Sigmoid colon (tissue), 7 donors: ENCODE measurements at places on chromosomes 12 and 14. TPM values are rescaled to one million over a fixed set of nuclear protein-coding genes. Genes with fewer than 3 reads are reported as not detected.

DNA sequence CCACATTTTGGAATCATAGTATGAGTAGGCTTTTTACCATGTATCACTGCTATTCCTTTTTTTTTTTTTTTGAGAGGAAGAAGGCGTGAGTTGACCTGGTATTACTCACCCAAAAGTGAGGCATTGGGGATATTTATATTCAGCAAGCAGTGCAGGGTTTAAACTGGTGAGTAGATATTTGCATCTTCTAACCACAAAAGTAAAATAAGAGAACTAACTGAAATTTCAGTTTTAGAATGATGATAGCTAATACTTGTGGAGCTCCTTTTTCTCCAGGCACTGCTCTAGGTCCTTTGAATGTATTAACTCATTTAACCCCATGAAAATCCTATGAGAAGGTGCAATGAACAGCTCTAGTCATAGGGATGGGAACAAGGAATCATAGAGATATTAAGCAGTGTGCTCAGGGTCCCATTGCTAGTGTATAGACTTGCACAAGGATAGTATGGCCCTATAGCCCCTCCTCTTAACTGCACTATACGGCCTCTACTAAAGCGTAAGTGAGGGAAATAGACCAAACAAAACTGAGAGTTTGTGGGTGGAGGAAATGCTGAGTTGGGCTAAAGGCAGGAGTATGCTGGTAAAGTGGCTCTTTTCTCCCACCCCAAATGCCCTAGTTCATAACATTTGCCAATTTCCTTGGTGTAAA lies 104.3 kb upstream of the MAX start:
- no peak for DNase-seq

DNA sequence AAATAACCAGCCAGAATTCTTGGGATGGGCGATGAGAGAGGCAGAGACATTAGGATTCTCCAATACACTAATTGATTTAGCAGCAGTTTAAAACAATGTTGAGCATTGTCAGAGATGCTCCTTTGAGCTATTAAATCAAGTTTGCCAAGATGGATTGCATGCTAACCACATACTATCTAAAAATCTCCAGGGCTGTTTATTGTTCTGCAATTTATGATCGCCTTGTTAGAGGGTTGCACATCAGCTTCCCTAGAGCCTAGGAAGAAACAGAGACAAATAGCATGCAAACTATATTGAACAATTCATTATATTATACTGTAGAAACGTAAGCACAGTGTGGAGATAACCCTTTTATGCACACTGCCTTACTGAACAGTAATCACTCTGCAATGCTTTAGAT lies 599.9 kb downstream of the SOX5 start:
- no peak for DNase-seq

- no peak for DNase-seq
Measured at GRCh38 chr14:100717386-100717785, 9.3 kb upstream of the DLK1 start.

Gene KRT77
- 0.01 TPM for polyA plus RNA-seq

DNA sequence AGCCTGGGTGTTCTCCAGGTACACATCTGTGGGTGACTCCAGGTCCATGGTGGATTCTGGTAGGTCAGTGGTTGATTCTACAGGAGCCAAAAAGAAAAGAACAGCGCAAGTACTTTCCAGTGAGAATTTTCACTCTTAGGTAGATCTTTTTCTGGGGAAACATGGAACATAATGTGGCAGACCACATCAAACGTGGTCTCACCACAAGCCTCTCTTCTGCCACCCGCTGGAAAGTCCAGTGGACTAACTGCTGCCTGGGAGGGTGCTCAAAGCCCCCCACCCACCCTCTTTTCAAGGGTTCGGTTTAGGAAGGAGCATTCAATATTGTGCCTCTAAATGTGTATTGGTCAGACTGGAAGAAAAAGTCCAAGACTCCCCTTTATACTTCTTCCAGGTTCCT lies 36.1 kb upstream of the PRB2 start:
- no peak for DNase-seq

- DNase-seq: no peak
Measured at GRCh38 chr12:67881565-67881964, 107.7 kb upstream of the IFNG-AS1 start.

DNA sequence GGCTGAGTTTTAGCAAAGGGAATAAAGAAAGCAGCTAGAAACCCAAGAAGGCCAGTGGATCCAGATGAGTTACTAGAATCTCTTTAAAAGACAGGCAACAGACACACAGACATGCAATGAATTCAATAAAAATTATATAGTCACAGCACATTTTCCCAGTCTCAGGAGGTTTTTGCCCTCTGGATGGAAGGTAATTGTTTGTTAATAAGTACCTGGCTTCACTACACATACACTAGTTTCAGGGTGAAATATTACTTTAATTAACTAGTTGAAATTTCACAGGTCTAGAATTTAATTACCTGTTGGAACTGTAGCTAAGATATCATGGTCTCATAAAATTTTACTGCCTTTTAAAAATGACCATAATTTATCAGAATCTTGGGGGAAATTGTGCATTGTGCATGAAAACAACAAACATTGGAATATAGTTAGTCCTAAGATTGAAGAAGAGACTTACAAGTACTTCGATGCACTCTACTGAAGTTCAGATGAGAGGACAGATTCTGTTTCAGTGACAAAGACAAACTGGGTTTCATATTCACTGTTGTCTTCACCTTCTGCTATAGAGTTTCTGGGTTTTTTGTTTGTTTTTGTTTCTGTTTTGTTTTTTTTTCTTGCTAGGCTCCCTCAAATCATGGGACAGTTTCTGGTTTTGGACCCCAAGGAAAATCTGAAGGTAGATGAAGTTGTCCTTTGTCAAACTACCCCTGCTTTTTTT lies 277.0 kb upstream of the GARIN6 start:
- no peak for DNase-seq

Gene RIMKLB
- polyA plus RNA-seq: 8.4 TPM

DNA sequence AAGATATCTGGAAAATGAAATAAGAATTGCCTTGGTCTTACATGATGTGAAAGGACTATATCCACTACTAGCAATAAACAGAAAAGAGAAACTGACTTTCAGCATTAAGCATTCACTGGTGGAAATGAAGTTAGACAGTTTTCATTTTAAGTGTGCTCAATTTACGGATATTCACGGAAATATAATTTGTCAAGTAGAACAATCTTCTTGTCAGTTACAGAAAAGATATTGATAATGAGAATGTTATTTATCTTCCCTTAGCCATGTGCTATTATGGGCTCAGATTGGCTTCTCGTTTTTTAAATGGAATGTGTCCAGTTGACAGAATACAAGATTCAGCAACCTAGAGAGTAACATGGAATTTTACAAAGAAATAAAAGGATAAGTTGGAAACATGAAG lies 118.6 kb upstream of the SLCO1C1 start:
- DNase-seq: no peak

Gene FKBP4
- 44.5 TPM for polyA plus RNA-seq

Gene TGFB3
- polyA plus RNA-seq: 2.3 TPM

- no peak for DNase-seq
Measured at GRCh38 chr12:43162138-43162537, 389.9 kb downstream of the ADAMTS20 start.

Gene KNTC1
- 14.4 TPM for polyA plus RNA-seq

Gene RAB15
- 28.9 TPM for polyA plus RNA-seq

DNA sequence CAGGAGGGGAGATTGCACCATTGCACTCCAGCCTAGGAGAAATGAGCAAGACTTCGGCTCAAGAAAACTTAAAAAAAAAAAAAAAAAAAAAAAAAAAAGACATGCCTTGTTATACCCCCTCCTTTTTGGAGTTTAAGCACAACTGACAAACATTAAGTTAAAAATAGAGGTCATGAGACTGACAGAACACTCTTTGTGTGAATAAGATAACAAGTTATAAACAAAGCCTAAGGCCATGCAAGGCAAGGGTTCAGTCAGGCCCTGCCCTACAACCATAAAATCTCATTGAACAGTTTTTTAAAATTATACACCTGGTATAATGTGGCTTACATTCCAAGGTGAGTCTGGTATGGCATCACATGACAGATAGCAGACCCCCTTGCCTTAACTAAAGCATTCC lies 39.3 kb downstream of the TSPAN19 start:
- DNase-seq: no peak
